ENCODE measurements at places on chromosomes 6 and 20.

GRCh38 chr6:116764961-116765841 is at the start of gene FAM162B:
Gene FAM162B, minus strand, starts transcription at chr6:116765719. Its CDS starts 143 bp downstream, at chr6:116765576.
- DNase-seq, result no peak

- DNase-seq, result no peak
Observed at GRCh38 chr6:64486578-64487351, 851.2 kb downstream of the PHF3 start.

DNA sequence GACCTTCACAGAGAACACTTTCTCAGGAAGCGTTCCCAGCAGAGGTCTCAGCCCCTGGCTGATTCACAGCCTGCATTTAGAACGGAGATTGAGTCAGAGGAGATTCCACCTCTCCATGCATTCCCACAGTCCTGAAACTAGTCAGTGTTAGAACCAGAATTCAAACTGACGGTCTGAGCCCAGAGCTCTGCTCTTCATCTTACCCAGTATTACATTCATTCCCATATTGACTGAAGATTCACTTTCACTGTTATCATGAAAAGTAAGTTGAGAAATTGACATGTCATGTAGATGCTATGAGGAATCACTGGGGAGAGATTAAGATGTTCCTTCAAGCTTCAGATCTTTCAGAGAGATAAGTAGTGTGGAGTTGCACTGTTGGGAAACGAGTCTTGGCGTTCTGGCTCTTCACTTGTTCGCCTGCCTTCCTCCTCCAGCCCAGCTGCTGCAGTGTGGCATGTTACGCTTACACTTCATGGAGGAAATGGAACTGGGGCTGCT is 28.3 kb downstream of the MAS1 start:
- no peak for DNase-seq

DNA sequence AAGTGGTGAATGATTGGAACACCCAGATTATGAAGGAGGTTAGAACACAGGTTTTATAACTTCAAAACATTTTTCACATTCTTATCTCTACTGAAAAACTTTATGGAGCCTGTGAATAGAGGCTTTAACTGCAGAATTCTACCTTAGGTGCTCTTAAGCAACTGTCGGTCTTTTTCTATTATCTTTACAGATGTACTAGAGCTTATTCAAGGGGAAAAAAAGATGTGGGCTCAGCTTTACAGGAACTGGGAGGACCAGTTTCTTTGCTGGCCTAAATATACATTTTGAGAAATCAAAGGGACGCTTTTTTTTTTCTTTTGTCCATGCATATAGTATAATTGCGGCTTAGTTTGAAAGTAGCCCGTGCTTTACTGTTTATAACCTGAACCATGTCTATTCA is 58.9 kb downstream of the UST start:
- DNase-seq, result no peak

- DNase-seq, result no peak
Observed at GRCh38 chr6:151121900-151122299, 117.9 kb upstream of the AKAP12 start.

DNA sequence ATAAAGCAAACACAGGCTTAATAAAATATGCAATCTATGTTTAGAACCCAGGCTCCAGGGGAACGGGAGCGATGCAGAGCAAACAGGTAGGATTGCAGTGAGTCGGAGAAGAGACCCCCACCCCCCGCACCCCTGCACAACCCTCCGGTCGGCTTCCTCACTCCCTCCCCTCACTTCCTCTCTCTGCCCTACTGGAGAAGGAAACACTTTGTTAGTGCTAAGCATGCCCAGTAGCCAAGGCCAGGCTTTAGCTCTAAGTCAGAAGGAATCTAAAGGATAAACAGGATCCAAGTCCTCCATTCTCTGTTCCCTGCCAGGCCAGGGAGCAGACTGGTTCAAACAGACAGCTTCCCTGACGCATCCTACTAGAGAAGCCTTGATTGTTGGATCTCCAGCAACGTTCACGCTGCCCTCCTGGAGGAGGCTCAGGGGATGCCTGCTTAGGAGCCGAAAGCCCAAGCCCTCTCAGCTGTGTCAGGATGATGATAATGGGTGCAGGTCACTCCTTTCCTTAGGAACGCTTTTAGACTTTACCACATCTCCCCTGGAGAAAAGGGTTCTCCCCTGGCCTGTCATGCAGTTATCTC is 14.7 kb downstream of the FOXQ1 start:
- DNase-seq, result no peak

- DNase-seq, result no peak
Observed at GRCh38 chr20:57460781-57461465, 64.0 kb downstream of the CTCFL start.

- no peak for DNase-seq
Observed at GRCh38 chr6:126633373-126633772, 293.5 kb downstream of the CENPW start.

DNA sequence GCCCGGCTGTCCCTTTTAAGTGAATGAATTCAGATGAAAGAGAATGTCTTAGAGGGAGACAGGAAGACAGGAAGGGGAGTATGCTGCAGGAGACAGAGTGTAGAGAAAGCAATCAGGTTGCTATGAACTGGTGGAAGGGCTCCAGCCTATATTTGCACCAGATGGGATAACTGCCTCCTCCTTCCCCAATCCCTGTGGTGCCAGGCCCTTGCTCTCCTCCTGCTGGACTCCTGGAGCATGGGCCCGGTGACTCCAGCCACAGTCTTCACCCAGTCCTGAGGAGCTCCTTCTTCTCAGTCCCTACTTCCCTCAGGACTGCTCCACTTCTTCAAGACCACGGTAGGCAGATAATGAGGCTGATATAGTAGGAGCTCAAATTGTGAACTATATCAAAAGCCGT is 91.8 kb downstream of the TMEM200A start:
- no peak for DNase-seq

- no peak for DNase-seq
Observed at GRCh38 chr6:130107710-130108109, 89.3 kb downstream of the L3MBTL3 start.

- no peak for DNase-seq
Observed at GRCh38 chr6:16572317-16572716, 188.9 kb downstream of the ATXN1 start.

GRCh38 chr20:17871181-17871580 is 97.4 kb downstream of the SNX5 start:
- no peak for DNase-seq

- no peak for DNase-seq
Observed at GRCh38 chr20:16771213-16771612, 23.1 kb downstream of the OTOR start.

DNA sequence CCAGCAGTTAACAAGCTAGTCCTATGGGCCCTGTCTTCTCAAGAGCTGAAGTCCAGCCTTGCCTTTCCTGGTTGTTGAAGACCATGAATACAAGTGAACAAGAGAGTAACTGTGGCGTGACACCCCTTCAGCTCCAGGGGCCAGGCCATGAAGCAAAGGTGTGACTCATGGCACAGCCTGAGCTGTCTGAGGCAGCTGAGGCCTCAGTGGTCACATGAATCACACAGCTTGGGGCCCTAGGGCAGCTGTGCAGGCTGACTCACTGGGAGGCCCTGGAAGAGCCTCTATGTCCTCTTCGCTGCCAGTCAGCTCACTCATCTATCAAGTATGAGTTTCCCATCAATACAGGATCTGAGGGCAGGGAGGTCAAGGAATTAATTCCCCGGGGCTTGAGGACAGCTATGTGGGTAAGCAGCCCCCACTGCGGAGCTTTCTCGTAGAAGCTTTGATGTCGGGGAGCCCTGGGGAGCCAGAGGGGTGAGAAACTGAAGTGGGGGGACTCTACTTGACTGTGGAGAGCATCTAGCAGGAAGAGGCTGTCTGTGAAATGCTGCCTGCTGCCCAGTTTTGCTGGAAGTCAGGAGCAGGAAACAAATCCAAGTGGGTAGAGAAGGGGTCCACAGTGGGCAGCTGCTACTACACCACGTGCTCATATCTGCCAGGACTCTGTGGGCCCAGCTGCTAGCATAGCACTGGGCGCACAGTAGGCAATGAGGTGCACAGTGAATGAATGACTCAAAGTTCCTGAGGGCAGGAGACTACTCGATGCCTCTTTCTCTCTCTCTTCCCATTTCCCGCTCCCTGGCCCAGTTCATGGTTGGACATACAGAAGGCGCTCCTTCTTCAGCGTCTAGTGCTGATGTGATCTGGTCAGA is 13.7 kb upstream of the FAM83C start:
- DNase-seq, result peak; percentile 50

DNA sequence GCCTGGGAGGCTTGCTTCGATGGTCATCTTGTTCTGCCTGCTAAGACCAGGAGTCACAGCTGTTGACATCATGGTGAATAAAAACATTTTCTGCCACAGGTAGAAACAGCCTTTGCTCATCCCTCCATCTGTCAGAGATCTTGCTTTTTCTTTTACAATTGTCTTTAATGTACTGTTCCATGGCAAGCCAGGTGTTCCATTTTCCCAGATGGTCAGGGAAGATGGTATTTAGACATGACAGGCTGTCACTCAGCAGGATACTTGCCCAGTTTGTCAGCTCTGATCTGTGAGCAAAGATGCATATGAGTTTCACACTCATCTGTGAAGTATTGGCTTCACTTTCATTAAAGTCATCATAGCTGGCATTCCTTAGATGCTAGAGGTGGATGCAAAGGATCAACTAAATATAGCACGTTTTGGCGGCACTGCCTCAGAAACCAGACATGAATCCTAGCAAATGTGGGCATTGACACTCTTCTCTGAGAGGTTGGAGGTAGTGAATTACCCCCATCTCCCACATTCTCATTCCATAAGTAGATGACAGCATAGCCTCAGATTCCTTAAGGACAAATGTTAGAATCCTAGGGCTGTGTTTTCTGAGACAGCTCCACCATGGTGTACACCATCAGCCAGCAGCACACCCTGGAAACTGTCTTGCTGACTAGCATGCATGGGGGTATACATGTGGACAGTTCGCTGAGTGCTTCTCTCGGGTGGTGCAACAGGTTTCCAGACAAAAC is 4.2 kb downstream of the SSTR4 start:
- no peak for DNase-seq

GRCh38 chr6:508614-509013 is 117.1 kb downstream of the IRF4 start:
- DNase-seq, result no peak

GRCh38 chr6:35776364-35777215 is at the start of gene CLPSL2:
Gene CLPSL2, plus strand, starts transcription at chr6:35776598. Its CDS starts 21 bp downstream, at chr6:35776619.
- no peak for DNase-seq

- no peak for DNase-seq
Observed at GRCh38 chr6:33854572-33855030, 50.8 kb upstream of the MLN start.

DNA sequence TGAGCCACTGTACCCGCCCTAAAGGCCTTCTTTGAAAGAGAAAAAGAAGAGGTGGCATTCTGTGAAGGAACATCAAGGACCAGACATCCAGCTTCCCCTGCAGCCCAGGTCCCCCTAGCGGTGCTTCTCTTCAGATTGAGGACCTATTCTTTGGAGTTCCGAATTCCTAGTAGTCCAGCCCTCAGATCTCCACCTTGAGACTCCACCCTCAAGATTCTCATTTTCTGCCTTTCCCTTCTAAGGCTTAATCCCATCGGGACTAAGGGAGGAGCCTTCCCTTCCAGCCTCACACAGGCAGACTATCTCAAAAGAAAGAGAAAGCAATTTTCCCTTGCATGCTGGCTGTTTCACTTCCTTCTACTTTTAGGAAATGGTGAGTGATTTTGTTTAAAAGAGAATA is 32.5 kb downstream of the MUC22 start:
- no peak for DNase-seq

- DNase-seq, result no peak
Observed at GRCh38 chr6:1572892-1573291, 36.8 kb upstream of the FOXC1 start.

DNA sequence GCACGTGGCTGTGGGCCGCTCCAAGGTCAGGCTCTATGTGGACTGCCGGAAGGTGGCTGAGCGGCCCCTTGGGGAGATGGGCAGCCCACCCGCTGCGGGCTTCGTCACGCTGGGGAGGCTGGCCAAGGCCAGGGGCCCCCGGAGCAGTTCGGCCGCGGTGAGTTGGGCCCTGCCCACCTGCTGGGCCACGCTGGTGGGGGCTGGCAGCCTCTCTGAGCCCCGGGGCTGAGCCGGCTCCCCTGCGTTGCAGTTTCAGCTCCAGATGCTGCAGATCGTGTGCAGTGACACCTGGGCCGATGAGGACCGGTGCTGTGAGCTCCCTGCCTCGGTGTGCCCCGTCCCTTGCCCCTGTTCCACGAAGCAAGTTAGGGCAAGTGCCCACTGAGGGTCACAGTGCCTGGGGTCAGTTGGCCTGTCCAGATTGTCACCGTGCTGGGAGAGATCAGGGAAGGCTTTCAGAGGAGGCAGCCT is 27.1 kb downstream of the COL20A1 start:
- no peak for DNase-seq

- DNase-seq, result no peak
Observed at GRCh38 chr6:21359926-21360325, 233.6 kb upstream of the SOX4 start.

DNA sequence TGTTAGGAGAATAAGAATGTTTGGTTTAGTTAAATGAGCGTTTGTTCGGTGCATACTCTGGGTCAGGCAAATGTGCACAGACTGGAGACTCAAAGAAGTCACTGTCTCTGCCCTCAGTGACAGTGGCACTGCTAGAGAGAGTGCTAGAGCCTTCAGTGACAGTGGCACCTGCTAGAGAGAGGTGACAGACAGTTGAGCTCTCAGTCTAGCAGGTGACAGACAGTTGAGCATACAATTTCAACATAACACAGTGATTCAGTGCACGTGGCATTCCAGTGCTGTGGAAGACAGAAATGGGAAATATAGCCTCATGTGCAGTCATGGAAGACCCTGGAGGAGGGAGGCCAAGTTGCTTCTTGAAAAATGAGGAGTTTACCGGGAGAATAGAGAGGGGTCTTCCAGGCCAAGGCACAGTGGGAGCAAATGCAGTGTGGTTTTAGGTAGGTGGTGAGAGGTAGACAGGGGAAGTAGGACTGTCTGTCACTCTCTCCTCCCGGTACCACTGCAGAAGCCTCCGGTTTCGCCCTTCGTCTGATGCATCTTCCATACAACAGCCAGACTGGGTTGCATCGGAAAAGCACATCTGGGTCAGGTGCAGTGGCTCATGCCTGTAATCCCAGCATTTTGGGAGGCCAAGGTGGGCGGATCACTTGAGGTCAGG is 107.9 kb upstream of the CLDN20 start:
- DNase-seq, result no peak

DNA sequence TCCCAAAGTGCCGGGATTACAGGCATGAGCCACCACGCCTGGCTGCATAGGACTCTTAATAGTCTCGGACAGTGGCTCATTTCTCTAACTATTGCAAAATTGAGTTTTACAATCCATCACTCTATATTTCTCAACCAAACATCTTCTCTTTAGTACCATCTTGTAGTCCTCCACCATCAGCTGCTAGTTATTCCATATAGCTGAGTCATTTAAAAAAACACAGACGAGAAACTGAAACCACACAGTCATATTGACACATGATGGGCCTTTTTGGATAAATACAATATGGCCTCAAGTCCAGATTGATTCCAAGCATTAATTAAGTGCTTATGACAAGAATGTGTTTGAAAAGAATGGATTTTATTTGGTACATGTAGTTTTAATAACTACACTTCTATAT is 599.1 kb downstream of the MEI4 start:
- no peak for DNase-seq

- no peak for DNase-seq
Observed at GRCh38 chr6:54419885-54420284, 111.6 kb downstream of the TINAG start.

GRCh38 chr20:21273755-21274386 is 29.3 kb upstream of the XRN2 start:
- DNase-seq, result no peak
